ENCODE measurements at places on chromosomes 13 and 19.

DNA sequence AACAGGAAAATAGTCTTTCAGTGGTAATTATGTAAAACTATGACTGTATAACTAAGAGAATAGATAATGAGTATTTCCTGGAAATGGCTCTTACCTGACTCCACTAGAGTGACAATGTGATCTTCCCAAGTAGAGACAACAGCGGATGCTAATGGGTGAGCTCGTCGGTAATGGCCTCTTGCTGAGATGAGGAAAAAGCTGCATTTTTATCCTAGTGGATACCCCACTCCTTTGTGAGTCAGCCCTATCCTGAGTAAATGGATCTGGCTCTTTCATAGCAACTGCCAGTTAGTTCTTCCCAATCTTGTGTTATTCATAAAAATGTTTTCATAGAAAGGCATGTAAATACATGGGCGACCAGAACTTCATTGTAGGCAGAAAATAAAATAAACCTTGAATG lies 299.5 kb downstream of the NALCN start:
- no peak for DNase-seq

GRCh38 chr13:90405301-90405700 lies 942.2 kb upstream of the MIR17HG start:
- DNase-seq, result no peak

DNA sequence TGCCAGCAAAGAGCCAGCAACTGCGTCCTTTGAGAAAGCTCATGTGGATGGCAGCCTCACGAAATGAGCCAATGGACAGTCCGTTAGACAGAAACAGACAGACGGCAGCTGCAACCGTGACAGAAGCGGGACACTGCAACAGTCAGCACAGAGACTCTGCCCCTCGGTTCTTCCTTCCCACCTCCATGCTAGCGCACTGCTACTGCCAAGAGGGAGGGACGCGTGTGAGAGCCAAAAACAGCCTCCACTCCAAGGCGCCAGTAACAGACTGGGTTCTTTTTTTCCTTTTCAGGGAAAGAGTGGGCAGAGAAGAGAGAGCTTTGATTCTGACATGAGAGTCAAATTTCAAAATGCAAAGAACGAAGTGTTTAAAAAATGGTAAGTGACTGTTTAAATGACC lies 77.5 kb downstream of the SERP2 start:
- no peak for DNase-seq

- DNase-seq, result no peak
Observed at GRCh38 chr13:44955406-44955805, 33.9 kb downstream of the NUFIP1 start.

DNA sequence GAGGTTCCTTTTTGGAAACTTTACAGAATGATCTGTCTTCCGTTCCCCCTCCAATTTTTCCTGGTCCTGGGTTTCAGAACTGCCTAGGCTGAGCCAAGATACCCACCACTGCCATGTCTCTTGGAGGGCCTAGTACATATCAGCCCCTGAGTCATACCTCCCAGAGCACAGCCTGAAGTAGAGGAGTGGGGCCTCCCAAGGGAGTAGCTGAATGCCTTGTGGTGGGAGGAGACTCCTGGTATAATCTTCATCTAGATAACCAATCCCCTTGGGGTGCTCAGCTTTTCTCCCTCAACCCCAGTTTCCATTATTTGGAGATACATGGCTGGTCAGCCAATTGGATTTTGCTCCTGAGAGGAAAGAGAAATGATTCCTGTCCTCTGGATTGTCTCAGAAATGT lies 30.3 kb downstream of the ZNF763 start:
- DNase-seq, result no peak

- DNase-seq, result no peak
Observed at GRCh38 chr13:83286737-83287136, 595.5 kb downstream of the SLITRK1 start.

GRCh38 chr13:45548281-45548680 lies 67.3 kb downstream of the ERICH6B start:
- DNase-seq, result no peak

- no peak for DNase-seq
Observed at GRCh38 chr19:48308631-48309586, 16.4 kb upstream of the EMP3 start.

DNA sequence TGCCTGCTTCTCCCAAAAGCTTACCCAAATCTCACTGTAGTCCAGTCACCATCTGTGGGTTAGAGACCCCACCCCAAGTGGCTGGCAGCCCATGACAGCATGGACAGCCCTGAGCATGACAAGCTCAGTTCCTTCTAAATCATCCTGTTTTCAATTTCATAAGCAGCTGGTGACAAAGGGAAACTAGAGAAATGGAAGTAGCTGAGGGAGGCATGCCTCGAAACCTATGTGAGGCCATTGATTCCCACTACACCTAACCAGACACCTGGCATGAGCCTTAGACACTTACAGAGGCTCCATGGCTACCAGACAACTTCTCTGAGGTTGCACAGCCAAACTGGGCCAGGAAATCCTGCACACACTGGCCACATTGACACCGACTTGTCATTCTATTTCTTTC lies 56.2 kb downstream of the ABCC4 start:
- DNase-seq, result no peak

DNA sequence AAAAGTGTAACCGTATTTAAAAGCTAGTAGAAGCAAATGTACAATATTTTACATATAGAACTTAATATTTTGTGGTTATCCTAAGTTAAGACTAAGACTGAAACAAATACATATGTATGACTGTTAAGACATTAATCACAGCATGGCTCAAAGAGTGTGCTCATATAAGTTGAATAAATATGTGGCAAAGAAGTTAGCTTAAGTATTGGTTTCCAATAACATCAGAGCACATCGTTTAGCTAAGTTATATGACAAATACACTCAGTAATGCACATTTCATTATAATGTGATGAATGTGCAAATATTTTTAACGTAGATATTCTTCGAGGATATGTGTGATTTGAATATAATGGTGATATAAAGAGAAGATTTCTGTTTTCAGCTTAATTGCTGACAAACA lies 253.8 kb downstream of the SLITRK5 start:
- no peak for DNase-seq

DNA sequence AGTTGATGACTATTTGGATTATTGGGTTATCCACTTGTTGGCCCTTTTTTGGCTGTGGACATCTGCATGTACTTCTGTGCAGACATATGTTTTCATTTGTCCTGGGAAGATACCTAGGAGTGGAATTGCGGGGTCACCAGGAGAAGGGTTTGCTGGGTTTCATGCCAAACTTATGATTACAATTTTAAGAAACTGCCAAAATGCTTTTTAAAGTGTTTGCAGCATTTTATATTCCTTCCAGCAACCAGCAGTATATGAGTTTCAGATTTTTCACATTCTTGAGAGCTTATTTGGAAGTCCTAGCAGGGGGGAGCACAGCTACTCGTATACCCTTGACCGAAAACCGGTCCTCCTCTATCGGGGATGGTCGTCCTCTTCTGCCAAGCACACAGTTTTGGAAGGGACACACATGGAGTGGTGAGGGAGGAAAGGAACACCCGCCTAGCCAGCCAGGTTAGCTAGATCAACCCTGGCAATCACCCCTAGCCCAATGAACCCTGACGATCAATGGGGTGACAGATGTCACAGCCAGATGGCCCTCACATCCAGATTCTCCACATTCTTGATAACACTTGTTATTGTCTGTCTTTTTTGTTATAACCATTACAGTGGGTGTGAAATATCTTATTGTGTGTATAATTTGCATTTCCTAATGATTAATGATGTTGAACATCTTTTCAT lies 26.7 kb upstream of the RNF113B start:
- no peak for DNase-seq

- DNase-seq, result peak; percentile 58
Observed at GRCh38 chr19:33302175-33302973, at the start of gene CEBPA. Gene CEBPA (minus strand): TSS chr19:33302534. CDS start chr19:33302414, 120 bp downstream.

Measured in activated CD8-positive, alpha-beta memory T cell treated with anti-CD3 and anti-CD28 coated beads, Interleukin-2, amount 10 ng/mL, durations not matched to agents 7 days and 5 days (primary cell).